Adrenal gland (tissue), 19 donors: ENCODE measurements at places on chromosomes 3 and 15. TPM values are rescaled to one million over a fixed set of nuclear protein-coding genes. Genes with fewer than 3 reads are reported as not detected.
A peak's percentile ranks its signal among the peaks of the same experiment; 100 is the strongest.

CTXN2 gene
- total RNA-seq, result not detected

GRAMD1C gene
- total RNA-seq, result 9.4 TPM

TM4SF1 gene
- 91.7 TPM for total RNA-seq

GRCh38 chr3:172506094-172506493, 17.1 kb downstream of the TNFSF10 start:
- DNase-seq, result no peak

DNA sequence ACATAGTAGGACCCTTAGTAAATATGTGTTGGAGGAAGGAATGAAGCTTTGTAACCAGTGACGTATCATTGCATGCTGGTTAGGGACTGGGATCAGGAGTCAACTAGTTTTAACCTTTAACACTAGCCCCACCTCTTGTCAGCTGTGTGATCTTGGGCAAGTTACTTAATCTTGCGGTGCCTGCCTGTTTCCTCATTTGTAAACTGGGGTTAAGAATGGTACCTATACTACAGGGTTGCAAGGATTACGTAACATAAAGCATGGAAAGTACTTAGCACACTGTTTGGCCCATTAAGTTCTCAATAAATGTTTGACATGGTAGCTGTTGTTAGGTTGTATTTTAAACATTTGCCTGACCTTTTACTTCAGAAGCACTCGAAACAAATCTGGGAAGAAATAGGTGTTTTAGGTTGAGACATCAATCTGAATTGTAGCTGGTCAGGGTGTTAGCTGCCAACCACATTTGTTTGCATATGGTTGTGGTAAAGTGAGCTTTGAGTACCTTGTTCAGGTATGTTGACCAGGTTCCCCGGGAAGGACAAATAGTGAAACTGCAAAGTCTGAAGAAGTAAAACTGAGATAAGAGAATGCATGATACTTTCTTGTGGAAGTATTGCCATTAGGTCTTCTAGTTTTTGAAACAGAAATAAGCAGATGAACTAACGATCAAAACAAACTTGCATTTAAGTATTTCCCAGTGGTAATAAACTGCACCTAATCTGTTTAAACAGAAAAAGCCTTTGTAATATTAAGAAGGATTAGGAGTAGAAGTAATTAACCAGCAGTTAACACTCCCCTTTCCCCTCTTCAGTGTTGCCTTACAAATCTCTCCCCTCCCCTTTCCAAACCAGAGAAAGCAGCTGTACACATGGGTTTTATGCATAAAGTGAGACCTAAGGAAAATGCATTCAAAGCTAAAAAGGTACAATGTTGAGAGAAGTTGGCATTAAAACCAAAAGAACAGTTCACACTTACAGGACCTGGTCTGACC, 25.8 kb upstream of the SCAANT1 start:
- DNase-seq, result no peak

STRIT1 gene
- total RNA-seq, result not detected

- no peak for DNase-seq
These were observed 146.1 kb upstream of the LPP start for GRCh38 chr3:188007897-188008296.

GRCh38 chr15:74428442-74428787, 5.3 kb downstream of the SEMA7A start:
- DNase-seq, result no peak

- peak; percentile 66 for DNase-seq
These were observed 67.8 kb downstream of the FMN1 start for GRCh38 chr15:33126559-33127290.

CCR3 gene
- not detected for total RNA-seq

GRCh38 chr15:92101708-92102394, 248.3 kb downstream of the SLCO3A1 start:
- no peak for DNase-seq

DLL4 gene
- 10.1 TPM for total RNA-seq

SERINC4 gene
- total RNA-seq, result not detected

DAPK2 gene
- 4.8 TPM for total RNA-seq

LSAMP gene
- 34.0 TPM for total RNA-seq

DNA sequence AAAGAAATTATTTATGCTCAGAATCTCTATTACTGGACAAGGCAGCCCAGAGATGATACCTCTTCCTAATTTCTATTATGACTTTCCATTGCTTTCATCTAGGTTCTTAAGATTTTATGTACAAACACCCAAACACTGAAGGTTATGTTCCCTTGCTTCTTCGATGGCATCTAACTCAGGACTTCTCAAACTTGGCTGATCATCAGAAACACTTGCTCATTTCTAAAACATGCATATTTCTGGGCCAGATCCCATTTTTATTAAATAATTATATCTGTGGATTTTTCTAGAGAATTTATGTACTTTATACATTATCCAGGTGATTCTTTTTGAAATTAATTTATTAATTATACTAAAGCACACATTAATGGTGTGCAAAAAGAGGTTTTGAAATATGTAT, 482.4 kb upstream of the NR2F2 start:
- DNase-seq, result no peak

ZNF502 gene
- 6.2 TPM for total RNA-seq

MITF gene
- 16.2 TPM for total RNA-seq
